ENCODE measurements at places on chromosomes 7 and 10.

GRCh38 chr7:139744768-139745677 is 32.8 kb downstream of the HIPK2 start:
- DNase-seq: no peak

DNA sequence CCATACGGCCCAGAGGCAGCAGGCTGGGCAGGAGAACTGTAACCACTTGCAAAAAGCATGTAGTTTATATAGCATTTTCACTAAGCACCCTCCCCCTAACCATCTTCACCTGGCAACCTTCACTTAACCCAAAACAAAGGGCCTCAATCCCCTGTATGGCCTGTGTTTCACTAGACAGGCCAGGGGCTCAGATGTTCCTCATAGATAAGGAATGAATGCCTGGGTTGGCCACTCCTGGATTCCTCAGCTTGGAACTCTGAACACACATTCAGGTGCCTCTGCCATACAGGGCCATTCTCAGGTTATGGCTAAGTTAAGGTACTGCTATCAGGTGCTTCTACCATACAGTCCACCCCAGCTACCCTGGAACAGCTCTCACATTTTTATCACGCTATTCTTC is 10.3 kb upstream of the TMEM168 start:
- no peak for DNase-seq

DNA sequence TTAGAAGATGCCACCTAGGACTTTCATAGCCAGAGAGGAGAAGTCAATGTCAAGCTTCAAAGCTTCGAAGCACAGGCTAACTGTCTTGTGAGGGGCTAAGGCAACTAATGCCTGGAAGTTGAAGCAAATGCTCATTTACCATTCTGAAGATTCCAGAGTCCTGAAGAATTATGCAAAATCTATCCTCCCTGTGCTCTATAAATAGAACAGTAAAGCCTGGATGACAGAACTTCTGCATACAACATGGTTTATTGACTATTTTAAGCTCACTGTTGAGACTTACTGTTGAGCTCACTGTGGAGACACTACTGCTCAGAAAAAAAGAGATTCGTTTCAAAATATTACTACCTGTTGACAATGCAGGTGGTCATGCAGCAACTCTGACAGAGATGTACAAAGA is 28.6 kb downstream of the TNS3 start:
- DNase-seq: no peak

DNA sequence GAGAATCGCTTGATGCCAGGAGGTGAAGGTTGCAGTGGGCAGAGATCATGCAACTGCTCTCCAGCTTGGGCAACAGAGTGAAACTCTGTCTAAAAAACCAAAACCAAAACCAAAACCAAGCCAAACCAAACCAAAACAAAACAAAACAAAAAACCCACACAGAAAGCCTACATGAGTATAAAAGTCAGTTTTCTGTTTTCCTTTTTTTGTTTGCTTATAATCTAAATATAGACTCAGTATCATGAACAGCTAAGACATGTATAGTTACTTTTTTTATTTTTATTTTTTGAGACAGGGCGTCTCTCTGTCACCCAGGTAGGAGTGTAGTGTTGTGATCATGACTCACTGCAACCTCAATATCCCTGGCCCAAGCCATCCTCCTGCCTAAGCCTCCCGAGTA is 16.8 kb upstream of the MTPN start:
- no peak for DNase-seq

GRCh38 chr7:113452245-113452644 is 333.9 kb upstream of the SMIM30 start:
- no peak for DNase-seq

GRCh38 chr7:8833355-8833754 is 399.9 kb downstream of the NXPH1 start:
- no peak for DNase-seq

GRCh38 chr7:52956379-52956915 is 79.0 kb upstream of the POM121L12 start:
- DNase-seq: no peak

DNA sequence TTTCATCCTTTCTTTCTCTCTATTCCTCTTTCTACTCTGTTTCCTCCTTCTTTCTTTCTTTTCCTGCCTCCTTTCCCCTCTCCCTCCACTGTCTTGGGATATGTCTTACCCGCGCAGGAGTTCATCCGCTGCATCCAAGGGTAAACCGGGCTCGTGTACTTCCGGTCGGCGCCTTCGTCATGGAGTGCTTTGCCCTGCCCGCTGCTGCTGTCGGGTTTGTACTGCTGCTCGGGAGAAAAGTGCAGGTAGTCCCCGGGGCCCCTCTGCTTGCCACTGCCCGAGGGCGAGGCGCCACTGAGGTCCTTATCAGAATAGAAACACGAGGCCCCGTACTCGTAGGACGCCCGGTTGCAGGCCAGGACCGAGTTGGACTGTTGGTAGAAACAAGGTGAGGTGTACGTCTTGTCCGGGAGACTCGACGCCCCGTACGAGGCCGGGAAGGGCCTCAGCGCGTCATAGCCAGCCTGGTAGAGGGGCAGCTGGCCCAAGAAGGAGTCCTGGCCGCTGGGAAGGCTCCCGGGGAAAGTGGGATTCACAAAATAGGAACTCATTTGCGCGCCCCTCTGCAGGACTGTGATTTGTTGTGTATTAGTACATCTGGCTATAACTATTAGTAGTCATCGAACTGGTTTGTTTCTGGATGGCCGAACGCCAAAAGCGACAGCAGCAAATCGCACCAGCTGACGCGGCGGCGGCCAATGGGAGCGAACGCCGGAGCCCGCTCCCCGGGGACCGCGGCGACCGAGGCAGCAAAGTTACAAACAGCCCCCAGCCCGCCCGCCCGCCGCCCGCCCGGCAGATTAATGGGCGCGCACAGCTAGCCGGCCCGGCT is at the start of gene HOXA6:
Gene HOXA6, minus strand, starts transcription at position 576 of the 832 bp plus-strand sequence. Its CDS starts 25 bp downstream, at position 551.
- no peak for DNase-seq

GRCh38 chr7:130144312-130145171 is 60.7 kb downstream of the TMEM209 start:
- no peak for DNase-seq

DNA sequence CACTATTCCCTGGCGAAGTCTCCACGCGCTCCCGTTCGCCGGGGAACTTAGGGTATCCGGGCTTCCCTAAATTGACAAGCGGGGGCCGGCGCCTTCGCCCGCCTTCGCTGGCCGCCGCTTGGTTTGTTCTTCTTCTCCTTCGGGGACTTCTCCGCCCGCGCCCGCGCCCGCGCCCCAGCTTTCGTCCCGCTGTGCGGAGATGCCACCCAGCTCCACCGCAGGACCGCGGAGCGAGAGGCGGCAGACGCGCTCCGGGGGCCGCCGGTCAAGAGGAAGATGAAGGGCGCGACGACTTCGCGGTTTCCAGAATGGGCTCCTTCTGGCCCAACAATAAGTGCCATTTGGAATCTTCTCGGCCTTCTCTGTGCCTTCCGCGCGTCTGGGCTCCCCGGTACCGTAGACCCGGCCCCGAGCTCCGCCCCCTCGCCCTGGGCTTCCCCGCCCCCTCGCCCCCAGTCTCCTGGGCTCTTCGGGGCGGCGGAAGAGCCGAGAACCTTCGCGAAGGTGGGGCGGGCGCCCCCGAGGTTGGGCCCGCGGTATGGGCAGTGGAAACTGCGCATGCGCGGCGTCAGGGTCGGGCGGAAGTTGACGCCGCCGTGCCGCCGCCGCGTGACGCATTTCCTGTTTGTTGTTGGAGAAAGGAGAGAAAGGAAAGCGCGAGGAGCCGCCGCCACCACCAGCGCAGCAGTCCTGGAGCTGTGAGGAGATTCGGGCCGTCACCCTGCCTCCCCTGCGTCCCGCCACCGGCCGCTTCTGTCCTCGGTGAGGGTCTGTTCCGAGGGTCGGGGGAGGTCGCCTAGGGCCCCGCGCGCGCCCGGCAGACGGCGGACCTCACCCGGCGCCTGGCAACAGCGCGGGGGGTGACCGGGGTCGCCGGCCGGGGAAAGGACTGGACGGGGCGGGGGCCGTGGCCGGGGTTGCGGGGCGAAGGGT is at the start of gene DNAJB6:
Gene DNAJB6, plus strand, starts transcription at position 622 of the 933 bp plus-strand sequence. CDS start 21,569 bp downstream, outside the sequence.
- peak; percentile 85 for DNase-seq

- no peak for DNase-seq
These were observed 71.2 kb downstream of the LHPP start for GRCh38 chr10:124532788-124533187.

DNA sequence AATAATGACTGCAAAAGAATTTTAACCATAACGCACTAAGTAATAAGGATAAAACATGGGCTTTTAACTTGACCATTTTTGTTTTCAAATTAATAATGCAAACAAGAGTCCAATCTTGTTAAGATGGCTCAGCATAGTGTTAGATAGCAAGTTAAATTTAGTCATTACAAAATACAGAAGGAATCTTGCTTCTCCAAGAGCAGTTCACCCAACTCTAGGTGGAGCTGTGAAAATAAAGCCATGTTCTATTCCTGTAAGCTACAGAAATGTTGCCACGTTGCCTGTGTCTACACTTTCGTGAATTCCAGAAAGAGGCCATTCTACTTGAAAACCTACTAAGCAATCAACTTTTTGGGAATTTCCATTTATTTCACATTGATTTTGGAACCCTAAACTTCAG is 191.9 kb downstream of the SFMBT2 start:
- DNase-seq: peak; percentile 29

DNA sequence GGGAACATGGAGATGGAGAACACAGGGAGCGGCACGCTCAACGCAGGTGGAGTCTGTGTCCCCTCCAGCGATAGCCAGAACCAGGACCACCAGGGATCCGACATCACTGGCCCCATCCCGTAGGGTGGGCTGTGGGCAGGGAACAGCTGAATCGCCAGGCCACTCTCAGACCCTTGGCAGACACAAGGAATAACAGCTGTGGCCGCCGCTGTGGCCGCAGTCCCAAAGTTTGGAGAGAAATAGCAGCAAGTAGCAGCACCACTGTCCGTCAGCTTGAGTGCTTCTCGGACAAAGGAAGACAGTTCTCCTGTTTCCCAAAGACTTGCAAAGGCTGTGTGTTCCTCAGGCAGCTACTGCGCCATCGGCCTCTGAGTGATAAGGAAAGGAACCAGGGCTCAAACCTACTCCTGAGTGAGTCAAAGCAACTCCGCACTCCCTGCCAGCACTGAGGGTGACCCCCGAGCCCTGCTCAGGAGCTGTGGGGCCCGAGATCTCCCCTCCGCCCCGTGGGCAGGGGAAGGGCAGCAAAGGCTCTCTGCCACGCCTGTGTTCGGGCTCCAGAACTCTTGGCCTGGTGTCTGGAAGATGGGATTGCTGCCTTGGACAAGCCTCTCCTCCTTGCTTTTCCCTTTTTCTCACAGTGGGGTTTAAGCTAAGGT is 82.3 kb upstream of the FAM20C start:
- DNase-seq: no peak

DNA sequence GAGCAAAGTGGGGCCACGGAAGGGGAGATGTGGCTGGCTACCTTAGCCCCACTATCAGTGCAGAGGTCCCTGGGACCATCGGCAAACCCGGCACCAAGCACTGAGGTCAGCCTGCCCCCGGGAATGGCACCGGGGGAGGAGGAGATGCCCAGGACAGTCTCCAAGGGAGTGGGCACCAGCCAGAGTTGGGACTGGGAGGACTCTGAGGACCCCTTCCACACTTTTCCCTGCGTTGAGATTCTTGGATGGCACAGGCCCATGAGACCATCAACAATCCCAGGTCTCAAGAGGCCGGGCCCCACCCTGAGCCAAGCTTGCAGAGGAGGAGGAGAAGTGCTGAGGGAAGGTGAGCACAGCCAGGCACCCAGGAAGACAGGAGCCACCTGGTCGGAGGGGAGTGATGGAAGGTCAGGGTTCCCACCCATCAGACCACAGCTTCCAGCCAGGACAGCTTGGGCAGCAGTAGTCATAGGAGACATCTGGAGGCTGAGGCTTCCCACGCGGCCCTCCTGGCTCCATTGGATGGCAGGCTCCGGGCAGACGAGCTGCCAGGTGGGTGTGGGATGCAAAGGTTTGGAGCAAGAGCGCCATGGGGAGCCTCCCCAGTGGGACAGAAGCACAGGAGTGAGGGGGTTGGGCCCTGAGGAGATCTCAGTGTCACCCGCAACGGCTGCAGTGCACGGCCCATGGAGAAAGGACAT is 2.6 kb upstream of the OPN4 start:
- DNase-seq: no peak

GRCh38 chr7:127618042-127618441 is at the start of gene PAX4:
TSS of gene PAX4 (minus strand) at chr7:127618142. CDS start at chr7:127615928, 2,214 bp downstream.
- DNase-seq: no peak

DNA sequence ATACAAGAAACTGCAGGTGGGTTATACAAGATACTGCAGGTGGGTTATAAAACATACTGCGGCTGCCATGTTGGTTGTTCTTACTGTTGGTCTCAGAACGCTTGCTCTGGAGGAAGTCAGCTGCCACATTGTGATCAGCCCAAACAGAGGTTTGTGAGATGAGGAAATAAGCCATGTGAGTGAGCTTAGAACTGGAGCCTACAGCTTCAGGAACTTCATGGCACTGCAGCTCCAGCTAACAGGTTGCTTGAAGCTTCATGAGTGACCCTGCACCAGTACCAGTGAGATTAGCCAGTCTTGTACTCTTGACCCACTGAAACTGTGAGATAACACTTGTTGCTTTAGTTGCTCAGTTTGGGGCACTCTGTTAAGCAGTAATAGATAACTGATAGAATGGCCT is 74.5 kb upstream of the PRKCQ start:
- DNase-seq: peak; percentile 17

DNA sequence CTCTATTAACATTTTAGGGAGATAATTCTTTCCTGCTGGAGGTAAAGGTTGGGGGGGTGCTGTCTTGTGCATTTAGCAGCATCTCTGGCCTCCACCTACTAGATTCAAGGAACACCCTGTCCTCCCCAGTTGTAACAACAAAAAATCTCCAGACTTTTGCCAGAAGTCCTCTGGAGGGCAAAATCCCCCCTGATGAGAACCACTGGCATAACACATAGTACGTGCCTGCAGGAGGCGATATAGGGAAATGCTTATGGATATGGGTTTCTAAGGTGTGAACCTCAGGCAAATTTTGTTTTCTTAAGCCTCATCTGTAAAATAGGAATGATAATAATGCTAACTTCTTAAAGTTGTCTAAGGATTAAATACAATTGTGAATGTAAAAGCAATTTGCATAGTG is 2.9 kb upstream of the OSBPL3 start:
- peak; percentile 47 for DNase-seq

GRCh38 chr10:1375346-1376170 is 319.4 kb downstream of the WDR37 start:
- DNase-seq: no peak

GRCh38 chr7:16590424-16590823 is 55.1 kb downstream of the ANKMY2 start:
- no peak for DNase-seq
